ENCODE measurements at places on chromosomes 2 and 18.

- ATAC-seq: no peak
Measured at GRCh38 chr2:203606051-203606450, 71.0 kb upstream of the RAPH1 start.

- ATAC-seq: no peak
Measured at GRCh38 chr2:233708942-233709341, 3.8 kb upstream of the UGT1A5 start.

- no peak for ATAC-seq
Measured at GRCh38 chr2:212712991-212713390, 174.4 kb upstream of the ERBB4 start.

- ATAC-seq: no peak
Measured at GRCh38 chr2:196711625-196712024, 72.1 kb downstream of the CCDC150 start.

DNA sequence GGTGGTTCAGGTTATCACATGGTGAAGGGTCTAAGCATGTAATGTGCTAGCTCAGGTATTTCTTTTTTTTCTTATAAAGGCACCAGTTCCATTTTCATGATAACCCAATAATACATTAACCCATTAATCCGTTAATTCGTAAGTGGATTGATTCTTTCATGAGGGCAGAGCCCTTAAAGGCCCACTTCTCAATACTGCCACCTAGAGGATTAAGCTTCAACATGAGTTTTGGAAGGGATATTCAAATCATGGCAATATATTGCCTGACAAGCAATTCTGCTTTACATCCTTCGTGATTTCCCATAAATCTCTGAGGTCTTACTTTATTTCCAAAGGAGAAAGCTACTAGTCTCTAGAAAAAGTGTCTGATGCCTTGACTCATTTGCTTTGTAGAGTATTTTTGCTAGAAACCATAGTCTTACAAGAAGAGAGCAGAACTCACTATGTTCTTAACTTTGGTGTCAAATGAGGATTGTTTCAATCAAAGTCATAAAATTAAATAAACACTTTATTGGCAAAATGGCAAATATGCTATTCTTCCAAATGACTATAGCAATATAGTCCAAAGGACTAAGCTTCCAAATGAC, 271.3 kb downstream of the KCNS3 start:
- ATAC-seq: peak; percentile 46

DNA sequence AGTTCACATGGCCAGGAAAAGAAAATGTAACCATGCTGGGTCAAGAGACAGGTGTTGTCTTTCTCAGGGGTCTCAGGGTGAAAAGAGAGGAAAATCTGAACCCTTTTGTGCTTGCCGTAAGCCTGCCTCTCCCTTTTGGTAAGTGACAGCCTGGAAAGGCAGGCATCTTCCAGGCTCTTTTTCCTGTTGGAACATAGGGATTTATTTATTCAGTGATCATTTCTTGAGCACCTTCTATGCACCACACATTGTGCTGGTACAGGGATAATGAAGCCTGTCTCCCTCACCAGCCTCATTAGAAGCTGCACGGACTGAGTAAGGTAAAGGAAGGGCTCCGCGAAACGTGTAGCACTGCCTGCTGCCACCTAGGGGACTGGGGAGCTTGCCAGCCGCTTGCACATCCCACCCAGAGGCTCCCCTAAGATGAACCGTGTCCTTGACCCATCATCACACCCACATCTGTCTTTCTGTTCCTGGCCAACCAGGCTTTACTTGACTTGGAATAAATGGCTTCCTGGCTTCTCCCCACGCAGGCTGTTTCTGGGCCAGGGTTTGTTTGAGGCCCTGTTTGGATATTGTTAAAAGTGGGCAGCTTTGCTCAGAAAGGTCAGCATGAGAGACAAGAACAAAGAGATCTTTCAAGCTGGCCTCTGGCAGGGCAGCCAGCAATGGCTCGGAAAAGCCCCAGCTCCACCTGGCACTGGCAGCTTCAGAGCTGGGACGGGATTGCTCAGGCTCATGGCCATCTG, 73.3 kb upstream of the MCFD2 start:
- no peak for ATAC-seq

- ATAC-seq: no peak
Measured at GRCh38 chr2:216619411-216620393, 13.5 kb upstream of the IGFBP2 start.

GRCh38 chr2:229408962-229409361, 137.9 kb upstream of the PID1 start:
- no peak for ATAC-seq

- no peak for ATAC-seq
Measured at GRCh38 chr2:227971619-227972230, 100.3 kb downstream of the DAW1 start.

- ATAC-seq: peak; percentile 92
Measured at GRCh38 chr2:190835303-190835930, 45.2 kb upstream of the GLS start.

GRCh38 chr2:205405194-205405593, 277.1 kb upstream of the NRP2 start:
- ATAC-seq: no peak

- ATAC-seq: no peak
Measured at GRCh38 chr2:229417916-229418315, 146.8 kb upstream of the PID1 start.

DNA sequence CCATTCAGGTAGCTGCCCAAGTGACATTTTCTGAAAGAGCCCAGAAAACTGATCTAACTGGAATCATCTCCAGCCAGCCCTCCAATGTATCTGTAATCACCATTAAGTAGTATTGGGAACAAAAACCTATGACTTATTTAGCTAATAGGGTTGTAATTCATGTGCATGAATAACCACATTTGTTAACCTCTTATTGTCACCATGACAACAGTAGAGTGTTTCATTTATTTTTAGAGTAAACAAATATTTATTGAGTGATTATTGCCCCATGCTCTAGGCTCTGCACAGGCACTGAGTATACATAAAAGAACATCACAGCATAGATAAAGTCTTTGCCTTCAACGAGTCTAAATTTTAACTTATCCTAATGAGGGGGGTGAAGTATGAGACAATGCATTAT, 265.4 kb upstream of the UBE2E3 start:
- no peak for ATAC-seq

DNA sequence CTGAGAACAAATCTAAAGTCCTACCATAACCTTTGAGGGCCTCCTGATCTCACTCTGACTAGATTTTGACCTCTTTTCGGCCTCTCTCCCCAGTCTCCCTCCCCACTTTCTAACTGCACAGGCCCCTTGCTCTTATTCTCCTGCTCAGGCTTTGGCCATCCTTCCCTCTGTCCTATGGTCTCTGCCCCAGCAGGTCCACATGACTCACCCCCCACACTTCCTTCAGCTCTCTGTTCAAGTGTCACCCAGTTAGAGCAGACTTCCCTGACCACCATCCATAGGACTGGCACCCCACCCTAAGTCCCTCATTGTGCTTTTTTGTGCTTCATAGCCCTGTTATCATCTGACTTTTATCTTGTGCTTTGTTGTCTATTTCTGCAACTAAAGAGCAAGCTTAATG, 41.2 kb upstream of the NT5C1B start:
- ATAC-seq: peak; percentile 10

DNA sequence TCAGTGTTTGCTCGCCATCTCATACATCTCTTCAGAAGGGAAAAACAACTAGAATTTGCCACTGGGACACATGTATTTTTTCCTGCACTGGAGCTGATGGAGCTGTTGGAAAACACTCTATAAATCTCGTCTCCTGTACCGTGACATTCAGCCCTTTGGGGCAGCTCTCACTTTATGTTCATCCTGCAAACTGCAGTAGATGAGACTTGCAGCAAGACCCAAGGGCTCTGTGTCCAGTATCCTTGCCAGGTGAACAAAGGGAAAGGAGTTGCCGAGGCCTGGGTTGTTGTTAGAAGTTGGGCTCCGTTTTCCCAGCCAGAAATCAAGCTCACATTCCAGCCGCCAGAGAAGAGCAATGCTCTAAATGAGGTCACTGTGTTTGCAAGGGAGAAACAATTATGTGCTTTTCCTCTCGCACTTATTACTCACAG, 285.1 kb downstream of the SLC4A3 start:
- peak; percentile 66 for ATAC-seq

GRCh38 chr2:60309941-60310660, 243.4 kb downstream of the BCL11A start:
- no peak for ATAC-seq

- no peak for ATAC-seq
Measured at GRCh38 chr2:8251856-8252255, 430.0 kb upstream of the ID2 start.
